Osteocyte (in vitro differentiated cells): ENCODE measurements at places on chromosomes 13 and 19.

GRCh38 chr13:70107498-70108281, at the start of gene ATXN8OS:
ATXN8OS (plus strand) TSS chr13:70107826.
- DNase-seq: no peak

- no peak for DNase-seq
Measured at GRCh38 chr19:42024622-42025111, 30.6 kb upstream of the ATP1A3 start.

- DNase-seq: no peak
Measured at GRCh38 chr13:42836930-42837690, 55.7 kb downstream of the FAM216B start.

- DNase-seq: no peak
Measured at GRCh38 chr13:33846303-33847062, 28.5 kb downstream of the RFC3 start.

DNA sequence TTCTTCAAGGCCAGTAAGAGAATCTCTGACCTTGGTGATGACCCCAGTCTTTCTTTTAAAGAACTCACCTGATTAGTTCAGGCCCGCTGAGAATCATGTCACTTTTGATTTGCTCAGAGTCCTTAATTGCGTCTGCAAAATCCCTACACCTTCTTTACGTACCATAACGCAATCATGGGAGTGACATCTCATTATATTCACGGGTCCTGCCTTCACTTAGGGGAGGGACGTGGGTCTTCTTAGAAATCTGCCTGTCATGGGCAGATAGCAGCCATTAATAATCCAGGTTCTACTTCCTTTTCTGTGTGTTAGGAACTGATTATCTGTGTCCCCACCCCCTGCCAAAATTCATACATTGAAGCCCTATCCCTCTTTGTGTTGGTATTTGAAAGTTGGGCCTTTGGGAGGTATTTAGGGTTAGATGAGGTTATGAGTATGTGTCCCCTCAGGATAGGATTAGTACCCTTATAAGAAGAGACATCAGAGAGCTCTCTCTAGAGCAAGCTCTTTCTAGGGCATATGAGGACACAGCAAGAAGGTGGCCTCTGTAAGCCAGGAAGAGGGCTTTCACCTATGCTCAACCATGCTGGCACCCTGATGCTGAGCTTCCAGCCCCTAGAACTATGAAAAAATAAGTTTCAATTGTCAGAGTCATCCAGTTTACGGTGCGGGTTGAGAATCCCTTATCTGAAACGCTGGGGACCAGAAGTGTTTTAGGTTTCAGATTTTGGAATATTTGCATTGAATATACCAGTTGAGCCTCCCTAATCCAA, 9.9 kb downstream of the TPP2 start:
- DNase-seq: no peak

- no peak for DNase-seq
Measured at GRCh38 chr19:49106648-49107135, 7.5 kb upstream of the LIN7B start.

DNA sequence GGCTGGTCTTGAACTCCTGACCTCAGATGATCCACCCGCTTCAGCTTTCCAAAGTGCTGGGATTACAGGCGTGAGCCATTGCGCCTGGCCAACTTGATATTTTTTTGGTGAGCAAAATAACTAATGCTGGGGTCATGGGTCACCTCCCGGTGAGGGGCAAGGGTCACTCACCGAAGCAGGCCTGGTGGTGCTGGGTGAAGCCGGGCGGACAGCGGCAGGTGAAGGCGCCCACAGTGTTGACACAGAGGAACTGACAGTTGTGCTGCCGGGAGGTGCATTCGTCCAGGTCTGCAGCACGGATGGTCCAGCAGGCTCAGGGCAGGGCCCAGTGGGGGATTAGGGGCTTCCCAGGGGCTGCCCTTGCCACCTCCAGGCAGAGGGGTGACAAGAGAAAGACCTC, 28.3 kb downstream of the CCL25 start:
- no peak for DNase-seq

GRCh38 chr19:17183858-17184321, 31.3 kb upstream of the USE1 start:
- no peak for DNase-seq

DNA sequence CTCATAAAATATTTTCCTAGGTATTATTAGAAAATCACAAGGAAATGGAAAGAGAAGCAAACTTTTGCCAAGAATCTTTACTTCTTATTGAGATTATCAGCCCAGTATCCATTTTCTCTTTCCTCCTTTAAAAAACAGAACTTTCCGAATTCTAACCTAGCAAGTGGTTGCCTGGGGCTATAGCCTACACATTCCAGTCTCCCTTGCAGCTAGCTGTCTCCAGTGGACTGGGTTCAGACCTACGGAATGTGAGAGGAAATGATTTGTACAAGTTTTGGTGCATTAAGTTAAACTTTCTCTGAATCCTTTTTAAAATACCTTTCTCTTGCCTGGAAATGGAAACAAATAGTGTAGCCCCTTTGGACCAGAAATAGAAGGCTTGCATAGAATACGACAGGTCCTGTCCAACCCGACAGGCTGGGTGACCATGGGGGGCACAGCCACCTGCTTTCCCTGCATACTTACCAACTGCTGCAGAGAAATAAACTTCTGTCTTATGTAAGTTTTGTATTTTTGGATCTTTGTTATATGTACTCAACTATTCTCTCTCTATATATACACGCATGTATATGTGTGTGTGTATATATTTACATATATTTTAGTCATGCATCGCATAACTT, 185.9 kb downstream of the NALCN start:
- no peak for DNase-seq

- DNase-seq: no peak
Measured at GRCh38 chr19:2412449-2412848, 14.9 kb downstream of the TIMM13 start.

DNA sequence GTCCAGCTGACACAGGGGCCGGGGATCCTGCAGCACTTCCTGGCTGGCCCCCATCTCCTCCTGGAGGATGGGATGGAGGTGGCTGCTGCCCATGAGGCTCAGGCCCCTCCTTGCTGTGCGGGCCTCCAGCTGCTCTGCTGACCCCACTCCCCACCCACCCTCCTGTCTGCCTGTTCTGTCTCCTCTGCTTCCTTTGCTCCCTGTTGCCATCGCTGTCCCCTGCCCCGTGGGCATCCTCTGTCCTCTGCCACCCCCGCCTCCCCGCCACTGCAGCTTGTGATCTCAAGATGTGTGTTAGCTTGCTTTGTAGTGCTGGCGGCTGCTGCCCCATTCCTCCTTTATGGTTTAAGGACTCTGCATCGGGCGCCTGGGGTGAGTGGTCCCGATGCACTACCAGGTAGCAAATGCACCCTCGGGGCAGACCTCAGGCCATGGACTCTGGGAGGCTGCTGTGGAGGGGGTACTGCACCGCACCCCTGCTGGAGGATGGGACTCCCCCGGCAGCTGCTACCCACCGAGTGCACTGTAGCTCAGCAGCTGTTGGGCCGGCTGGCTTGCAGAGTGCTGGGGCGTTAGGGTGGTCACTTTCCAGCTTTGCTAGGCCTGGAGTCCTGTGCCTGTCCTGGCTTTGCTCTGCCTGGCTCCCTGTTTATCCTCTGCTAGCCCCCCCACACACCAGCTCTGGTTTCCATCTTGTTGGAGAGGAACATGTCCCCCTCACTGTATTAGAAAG, 15.8 kb upstream of the C19orf33 start:
- DNase-seq: no peak

- DNase-seq: no peak
Measured at GRCh38 chr13:59842507-59842906, 321.2 kb downstream of the DIAPH3 start.

GRCh38 chr13:83333614-83334388, 548.5 kb downstream of the SLITRK1 start:
- no peak for DNase-seq

DNA sequence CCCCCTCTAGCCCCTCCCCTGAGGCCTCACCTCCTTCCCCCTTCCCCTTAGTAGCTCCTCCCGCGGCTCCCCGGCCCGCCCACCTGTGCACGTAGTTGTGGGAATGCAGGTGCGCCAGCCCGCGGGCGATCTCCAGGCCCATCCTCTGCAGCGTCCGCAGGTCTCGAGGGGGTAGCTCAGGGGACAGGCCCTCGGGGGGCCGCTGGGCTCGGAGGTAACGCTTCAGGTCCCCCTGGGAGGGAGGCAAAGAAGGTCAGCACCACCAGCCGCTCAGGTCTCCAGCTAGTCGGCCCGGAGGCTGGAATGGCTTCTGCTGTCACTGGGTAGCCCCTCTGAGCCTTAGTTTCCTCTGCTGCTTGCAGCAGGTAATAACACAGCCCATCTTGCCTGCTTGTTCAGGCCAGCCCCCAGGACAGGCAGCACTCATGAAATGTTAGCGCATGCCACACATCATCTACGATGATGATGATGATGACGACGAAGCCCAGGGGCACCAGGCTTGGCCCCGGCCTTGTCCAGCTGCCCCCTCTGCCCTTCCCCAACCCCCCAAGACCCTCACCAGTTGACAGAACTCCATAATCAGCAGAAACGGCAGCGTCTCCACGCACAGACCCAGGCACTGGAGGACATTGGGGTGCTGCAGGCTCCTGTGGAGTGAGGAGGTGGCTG, 9.2 kb downstream of the LMTK3 start:
- DNase-seq: no peak
